ENCODE measurements at places on chromosomes 13 and 19.

DNA sequence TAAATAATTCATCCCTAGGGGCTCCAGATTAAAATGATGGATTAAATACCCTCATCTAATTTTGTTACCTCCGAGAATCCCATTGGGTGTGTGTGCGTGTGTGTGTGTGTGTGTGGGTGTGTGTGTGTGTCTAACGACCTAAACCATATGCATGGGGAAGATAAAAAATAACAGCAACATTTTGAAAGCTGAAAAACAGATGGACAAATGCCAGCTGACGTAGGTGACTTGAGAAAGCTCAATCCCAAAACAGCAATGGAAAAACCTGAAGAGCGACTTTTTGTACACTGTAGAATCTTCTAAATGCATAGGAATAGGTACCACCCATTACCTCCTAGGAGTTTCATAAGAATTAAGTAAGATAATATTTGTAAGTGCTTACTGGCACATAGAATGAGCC, 8.7 kb upstream of the RPL21 start:
- DNase-seq, result no peak

DNA sequence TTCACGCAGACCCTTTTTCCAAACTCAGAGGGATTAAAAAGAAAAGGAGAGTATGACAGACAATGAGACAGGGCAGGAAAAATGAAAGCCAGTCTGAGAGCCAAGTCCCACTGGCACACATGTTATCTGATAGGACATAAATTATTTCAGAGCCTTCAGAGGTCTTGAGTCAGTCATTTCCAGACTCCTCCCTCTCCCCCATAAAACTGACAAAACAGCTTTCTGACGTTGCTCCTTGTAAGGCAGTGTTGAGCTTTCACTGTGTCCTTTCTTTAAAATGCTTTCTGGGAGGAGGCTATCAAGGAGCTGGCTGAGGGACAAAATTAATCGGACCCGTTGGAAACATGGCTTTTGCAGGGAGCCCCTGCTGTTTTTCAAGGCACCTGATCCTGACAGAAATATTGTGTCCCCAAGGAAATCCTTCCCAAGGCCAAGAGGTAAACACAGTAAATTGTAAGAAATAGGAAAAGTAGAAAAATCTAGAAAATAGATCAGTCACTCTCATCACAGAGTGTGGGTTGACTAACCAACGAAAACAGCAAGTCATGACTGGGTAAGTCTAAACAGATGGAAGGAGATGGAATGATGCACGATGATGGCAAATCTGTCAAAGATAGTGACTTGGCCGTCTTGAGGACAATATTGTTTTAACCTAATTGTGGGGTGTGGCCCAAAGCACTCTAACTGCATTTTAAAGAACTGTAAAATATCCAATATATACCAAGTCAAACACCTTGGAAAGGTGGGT, 89.7 kb downstream of the DCT start:
- no peak for DNase-seq

GRCh38 chr19:9165261-9165660, 13.5 kb upstream of the OR7D2 start:
- no peak for DNase-seq

DNA sequence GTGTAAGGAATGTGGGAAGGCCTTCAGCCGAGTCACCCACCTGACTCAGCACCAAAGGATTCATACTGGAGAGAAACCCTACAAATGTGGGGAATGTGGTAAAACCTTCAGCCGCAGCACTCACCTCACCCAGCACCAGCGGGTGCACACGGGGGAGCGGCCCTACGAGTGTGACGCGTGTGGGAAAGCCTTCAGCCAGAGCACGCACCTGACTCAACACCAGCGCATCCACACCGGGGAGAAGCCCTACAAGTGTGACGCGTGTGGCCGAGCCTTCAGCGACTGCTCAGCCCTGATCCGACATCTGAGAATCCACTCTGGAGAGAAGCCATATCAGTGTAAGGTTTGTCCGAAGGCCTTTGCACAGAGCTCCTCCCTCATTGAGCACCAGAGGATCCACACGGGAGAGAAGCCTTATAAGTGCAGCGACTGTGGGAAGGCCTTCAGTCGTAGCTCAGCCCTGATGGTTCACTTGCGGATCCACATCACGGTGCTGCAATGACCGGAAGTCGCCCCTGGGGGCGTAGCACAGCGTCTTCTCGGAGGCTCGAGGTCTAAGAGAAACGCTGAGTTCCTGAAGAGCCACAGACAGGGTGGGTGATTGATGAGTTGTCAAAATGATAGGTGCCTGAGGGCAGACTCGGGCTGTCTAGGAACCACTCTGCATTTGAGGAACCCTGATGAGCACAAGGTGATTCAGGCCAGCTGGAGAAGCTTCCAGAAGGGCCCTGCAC, 12.2 kb downstream of the ZSCAN22 start:
- DNase-seq, result no peak

- DNase-seq, result peak; percentile 50
These were observed 1.3 kb downstream of the FOXA3 start for GRCh38 chr19:45865269-45865948.
